Endothelial cell (in vitro differentiated cells): ENCODE measurements at places on chromosomes 16 and 17. TPM values are rescaled to one million over a fixed set of nuclear protein-coding genes. Genes with fewer than 3 reads are reported as not detected.

GRCh38 chr16:83449861-83450260 lies 357.9 kb upstream of the HSBP1 start:
- no peak for DNase-seq

DNA sequence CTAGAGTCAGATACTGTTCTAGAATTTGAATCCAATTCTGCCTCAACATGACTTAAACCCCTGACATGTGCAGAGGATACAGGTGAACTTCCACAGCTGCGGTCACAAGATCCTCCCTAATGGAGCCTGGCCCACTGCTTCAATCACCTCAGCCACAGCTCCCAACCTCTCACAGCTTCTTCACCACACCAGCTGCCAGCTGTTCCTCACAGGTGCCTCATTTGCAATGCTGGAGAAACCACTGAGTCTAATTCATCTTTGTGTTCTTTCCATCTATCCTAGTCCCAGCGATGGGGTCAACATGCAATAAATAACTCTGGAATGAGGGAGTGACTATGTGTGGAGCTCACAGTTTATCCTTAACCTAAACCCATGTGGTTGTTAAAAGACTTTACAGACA lies 72.0 kb upstream of the MAF start:
- no peak for DNase-seq

GRCh38 chr16:89864527-89864820 lies 8.9 kb upstream of the TCF25 start:
- no peak for DNase-seq

DNA sequence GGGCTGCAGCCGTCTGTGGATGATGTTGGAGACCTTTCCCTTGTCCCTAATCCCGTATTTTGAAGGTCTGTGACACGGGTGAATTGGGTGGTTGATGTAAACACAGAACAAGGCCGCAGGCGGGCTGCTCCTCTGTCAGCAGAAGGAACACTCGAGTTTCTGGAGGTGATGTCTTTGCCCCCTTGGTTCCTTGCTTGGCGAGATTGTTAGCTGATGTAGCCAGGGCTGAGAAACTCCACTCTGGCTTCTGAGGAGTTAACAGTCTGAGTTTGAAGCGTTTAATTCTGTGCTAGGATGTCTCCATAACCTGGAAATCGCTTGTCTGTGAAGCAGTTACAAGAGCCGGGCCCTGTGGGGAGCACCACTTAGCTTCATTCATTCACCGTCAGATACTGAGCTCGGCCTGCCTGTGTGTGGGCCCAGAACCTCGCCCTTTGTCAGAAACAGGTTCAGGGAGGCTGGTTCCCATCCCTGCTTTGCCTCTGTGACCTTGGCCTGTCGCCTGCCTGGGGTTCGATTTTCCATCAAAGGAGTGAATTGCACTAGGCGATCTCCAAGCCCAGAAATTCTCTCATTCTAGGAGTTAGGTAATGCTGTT lies 1.3 kb downstream of the MAPK8IP3 start:
- DNase-seq, result no peak

DNA sequence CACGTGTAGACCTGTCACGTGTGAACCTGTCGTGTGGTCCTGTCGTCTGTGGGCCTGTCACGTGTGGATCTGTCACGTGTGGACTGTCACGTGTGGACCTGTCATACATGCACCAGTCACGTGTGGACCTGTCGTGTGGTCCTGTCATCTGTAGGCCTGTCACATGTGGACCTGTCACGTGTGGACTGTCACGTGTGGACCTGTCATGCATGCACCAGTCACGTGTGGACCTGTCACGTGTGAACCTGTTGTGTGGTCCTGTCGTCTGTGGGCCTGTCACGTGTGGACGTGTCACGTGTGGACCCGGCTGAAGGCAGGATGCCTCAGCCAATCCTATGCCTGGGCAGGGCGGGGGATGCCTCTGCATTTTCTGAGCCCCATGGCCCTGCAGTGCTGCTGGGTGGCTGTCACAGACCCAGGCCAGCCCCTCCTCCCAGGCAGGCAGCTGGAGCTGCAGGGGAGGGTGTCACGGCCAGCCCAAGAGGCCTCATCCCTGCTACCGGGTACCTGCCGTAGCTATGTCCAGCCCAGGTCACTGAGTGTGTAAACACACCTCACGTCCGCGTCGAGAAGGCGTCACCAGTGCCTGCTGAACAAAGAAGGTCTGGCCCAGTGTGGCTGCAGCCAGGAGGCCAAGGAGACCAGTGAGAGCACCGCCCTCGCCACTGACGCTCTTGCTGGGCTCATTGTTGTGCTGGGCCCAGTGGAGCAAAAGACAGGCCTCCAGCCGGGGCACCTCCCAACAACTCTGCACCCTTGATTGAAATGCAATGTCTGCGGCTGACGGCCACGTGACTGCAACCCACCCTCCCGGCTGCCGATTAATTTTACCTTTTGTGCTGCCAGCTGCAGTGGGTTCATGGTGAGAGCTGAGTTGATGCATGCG lies 18.6 kb upstream of the ACSF3 start:
- no peak for DNase-seq

DNA sequence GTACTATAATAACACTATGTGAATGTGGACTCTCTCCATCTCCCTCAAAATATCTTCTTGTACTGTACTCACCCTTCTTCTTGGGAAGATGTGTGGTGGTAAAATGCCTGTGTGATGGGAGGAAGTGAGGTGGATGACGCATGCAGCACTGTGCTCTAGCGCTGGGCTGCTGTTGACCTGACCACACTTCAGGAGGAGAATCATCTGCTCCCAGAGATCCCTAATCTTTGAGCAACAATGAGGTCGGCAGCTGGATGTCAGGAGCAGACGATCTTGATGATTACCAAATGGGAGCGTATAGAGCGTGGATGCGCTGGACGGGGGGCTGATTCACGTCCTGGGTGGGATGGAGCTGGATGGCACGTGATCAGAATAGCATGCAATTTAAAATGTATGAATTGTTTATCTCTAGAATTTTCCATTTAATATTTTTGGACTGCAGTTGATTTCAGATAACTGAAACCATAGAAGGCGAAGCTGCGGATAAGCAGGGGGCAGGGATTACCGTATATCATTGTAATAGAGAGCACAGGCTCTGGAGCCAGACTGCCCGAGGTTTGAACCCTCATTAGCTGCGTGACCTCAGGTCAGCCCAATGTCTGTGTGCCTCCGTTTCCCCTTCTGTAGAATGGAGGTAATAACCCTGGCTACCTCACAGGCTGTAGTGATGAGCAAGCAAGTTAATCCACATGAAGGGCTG lies 23.7 kb upstream of the CYLD start:
- DNase-seq, result no peak

DNA sequence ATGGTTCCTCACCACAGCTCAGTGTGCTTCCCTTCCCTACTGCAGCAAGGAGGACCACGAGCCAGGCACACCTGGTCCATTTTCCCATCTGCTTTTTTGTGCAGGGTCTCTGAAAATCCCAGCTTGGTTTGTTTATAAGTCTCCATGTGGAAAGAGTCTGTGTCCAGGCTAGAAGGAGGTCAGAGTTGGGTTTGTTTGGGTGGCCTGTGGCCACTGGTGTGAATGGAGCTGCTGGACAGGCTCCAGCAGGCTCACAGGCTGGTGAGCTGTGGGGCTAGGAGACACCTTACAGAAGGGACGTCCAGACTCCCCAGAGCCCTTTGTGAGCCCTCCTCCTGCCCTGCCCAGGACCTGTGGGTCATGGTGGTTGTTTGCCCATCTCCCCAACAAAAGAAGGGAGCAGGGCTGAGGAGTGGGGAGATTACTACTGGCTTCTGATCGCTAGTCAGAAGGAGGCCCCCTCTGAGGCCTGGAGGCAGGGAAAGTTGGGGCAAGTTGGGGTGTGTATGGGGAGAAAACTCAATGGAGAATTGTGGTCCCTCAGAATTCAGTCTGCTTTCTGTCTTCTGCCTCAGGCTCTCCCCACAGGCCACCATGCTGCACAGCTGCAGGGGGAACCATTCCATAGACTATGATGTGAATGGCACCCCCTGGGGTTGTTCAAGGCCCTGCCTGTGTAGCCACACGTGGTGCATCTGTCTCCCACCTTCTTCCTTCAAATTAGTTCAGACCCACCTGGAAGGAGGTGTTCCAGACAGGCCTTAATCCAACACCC lies 4.1 kb downstream of the RARA start:
- no peak for DNase-seq

DNA sequence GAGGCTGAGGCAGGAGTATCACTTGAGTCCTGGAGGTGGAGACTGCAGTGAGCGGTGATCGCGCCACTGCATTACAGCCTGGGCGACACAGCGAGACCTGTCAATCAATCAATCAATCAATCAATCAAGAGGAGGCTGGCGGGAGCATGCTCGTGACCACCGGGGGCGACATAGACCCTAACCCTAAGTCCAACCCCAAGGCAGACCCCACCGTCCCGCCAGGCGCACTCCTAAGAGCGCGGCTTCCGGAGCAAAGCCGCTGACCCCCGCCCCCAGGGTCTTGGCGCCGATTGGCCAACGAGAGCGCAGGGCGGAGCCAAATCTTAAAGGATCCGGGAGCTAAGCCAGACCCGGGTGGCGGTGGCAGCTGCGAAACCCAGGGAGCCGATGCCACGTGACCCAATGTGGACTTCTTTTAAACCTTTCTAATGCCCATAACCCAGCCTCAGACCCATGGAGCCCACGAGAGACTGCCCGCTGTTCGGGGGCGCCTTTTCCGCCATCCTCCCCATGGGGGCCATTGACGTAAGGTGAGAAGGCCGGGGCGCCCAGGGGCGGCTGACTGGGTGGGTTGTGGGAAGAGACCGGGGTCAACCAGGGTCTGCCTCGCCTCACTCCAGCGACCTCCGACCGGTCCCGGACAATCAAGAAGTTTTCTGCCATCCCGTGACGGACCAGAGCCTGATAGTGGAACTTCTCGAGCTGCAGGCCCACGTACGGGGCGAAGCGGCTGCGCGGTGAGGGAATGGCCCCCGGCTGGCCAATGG lies at the start of gene RANGRF:
RANGRF (plus strand) TSS at position 335 of the 767 bp plus-strand sequence; CDS start at position 454, 119 bp downstream.
- peak; percentile 84 for DNase-seq

GRCh38 chr17:76872221-76872873 lies 4.1 kb downstream of the MGAT5B start:
- DNase-seq, result no peak

- no peak for DNase-seq
Observed at GRCh38 chr17:6502871-6503509, 53.4 kb downstream of the PITPNM3 start.

DNA sequence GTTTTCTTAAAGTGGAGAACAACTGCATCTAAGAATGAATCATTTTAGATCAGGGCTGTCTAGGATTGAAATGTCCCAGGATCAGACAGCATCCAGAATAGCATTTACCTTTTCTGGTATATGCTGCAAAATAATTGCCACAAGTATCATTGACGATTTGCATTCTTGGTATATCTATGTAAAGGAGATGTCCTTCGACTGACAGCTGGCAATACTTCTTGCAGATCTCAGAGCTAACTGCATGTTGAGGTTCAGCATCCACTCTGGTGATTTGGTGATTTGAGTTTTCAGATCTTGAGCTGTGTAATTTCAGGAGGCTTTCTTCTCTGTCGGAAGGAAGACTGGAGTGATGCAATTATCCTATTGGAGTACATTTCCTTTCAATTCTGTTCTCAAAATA lies 78.1 kb upstream of the CPHXL start:
- DNase-seq, result no peak

GRCh38 chr17:35766903-35767510 lies 6.3 kb downstream of the C17orf50 start:
- peak; percentile 54 for DNase-seq

DNA sequence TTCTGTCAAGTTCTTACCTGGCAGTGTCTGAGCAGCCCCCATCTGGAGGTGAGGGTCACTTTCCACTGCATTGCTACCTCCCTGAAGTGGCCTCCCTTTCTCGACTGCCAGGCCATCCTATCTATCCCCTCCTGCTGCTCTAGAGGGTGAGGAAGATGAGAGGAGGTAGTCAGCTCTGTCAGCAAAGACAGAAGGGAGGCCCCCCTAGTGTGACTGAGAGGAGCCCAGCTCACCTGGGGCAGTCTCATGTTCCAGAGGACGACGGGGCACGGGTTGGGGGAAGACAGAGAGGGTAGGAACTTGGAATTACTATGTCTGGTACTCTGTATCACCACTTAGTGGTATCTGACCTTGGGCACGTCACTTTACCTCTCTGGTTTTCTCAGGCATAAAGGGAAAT lies 22.0 kb downstream of the MYO19 start:
- no peak for DNase-seq

GRCh38 chr17:31134576-31134975 lies 39.8 kb downstream of the NF1 start:
- DNase-seq, result no peak

DNA sequence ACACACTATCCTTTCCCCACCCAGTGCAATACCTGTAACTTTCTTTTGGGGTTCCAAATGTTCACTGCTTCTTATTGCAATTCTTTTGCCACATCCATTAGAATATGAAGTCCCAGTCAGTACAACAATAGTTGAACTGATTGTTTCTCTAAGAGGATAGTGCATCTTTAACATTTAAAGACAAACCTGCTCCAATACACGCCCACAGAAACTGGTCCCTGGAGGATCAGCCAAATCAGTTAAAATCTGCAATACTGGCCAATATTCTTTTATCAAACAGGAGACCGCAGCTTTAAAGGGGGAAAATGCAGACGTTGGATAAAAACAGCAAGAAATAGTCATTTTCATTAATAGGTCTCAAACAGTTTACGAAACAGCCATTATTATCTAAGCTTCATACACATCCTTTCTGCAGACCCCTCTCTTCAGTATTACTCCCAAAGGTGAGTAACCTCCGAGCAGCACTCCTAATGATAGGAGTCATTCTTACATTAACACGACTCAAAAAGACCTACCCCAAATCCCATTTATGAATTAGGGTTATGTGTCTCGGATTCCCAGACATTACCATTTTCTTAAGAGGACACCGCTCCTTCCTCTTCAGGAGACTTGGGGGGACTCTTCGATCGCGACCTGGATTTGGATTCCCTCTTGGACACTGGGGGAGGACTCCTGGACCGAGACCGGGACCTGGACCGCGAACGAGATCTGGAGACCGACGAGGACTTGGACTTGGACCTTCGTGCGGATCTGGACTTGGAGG lies 1.4 kb downstream of the SRSF2 start:
- no peak for DNase-seq

- DNase-seq, result no peak
Observed at GRCh38 chr16:23466162-23466885, 13.3 kb upstream of the COG7 start.

- DNase-seq, result no peak
Observed at GRCh38 chr16:52964290-52964689, 88.4 kb downstream of the CHD9NB start.

OR1A1 gene
- not detected for total RNA-seq

GPR139 gene
- not detected for total RNA-seq

NLRC5 gene
- total RNA-seq, result 2.4 TPM

ITGAX gene
- total RNA-seq, result not detected

NPIPB13 gene
- total RNA-seq, result 10.7 TPM
